ENCODE measurements at places on chromosomes 16 and 17.

- DNase-seq, result peak; percentile 56
Measured at GRCh38 chr17:78781104-78781892, 775 bp downstream of the CYTH1 start.

- DNase-seq, result no peak
Measured at GRCh38 chr16:8137606-8138005, 452.7 kb downstream of the TMEM114 start.

- no peak for DNase-seq
Measured at GRCh38 chr16:81863630-81864352, 84.7 kb downstream of the PLCG2 start.

GRCh38 chr17:7403727-7403976, 245 bp downstream of the TMEM256 start:
- DNase-seq, result no peak

GRCh38 chr16:49639739-49640431, 216.0 kb downstream of the ZNF423 start:
- no peak for DNase-seq

GRCh38 chr16:2422123-2422867, 7.0 kb upstream of the CCNF start:
- no peak for DNase-seq

DNA sequence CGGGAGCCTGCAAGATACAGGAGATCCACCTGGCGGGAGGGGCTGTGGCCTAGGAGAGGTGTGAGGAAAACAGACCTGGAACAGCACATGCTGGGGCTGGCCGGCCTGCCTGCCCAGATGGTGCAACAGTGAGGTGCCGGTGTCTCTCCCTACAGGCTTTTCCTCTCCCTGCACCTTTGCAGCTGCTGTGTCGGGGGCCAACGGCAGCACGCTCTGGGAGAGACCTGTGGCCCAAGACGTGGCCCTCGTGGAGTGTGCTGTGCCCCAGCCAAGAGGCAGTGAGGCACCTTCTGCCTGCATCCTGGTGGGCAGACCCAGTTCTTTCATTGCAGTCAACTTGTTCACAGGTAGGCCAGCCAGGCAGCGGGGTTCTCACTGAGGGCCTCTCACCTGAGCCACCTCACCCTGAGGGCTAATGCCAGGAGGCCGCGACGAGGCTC, 15.9 kb downstream of the RGS11 start:
- DNase-seq, result no peak

GRCh38 chr17:7329997-7330637, 982 bp upstream of the NEURL4 start:
- peak; percentile 85 for DNase-seq

DNA sequence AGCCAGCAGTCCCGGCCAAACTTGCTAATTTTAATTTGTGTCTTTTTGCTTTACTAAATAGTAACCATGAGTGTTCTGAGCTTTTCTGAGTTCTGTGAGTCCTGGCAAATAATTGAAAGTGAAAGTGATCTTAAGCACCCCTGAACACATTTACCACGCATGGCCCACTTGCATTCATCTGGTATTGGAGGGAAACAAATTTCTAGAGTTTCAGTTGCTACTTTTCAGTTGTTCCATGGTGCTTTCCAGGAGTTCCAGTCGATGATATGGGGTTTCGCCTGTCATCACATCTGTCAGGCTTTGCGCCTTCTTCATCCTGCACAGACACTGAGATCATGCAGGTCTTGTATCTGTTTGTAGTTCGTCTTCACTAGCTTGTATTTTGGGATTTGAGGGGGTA, 44.1 kb downstream of the CRLF3 start:
- DNase-seq, result peak; percentile 14

DNA sequence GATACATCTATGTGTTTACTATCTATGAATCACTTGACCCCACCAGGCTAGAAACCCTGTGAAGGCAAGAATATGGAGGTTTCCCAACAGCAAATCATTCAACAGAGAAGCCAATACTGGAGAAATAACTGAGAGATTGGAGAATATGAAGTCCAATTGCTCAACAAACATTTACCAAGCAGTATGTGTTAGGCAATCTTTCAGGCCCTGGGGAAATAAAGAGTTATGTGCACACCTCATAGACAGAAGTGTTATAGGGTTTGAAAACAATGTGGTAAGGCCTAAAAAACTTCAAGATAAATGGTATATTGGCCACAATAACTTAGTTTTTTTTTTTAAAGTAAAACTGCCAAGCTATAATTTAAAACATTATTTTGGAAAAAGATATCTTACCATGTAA, 1245.8 kb downstream of the CDH11 start:
- DNase-seq, result no peak

Data from activated naive CD8-positive, alpha-beta T cell treated with anti-CD3 and anti-CD28 coated beads, Interleukin-2, amount 50 U/mL, for 24 hours (primary cell).